ENCODE measurements at places on chromosomes 7 and 10. TPM values are rescaled to one million over a fixed set of nuclear protein-coding genes. Genes with fewer than 3 reads are reported as not detected.
A peak's percentile ranks its signal among the peaks of the same experiment; 100 is the strongest.

GRCh38 chr7:158707610-158708009 is 3.0 kb upstream of the NCAPG2 start:
- no peak for DNase-seq

GRCh38 chr7:133563251-133563650 is 310.4 kb downstream of the EXOC4 start:
- no peak for DNase-seq

The NEUROG3 gene
- total RNA-seq, result not detected

The MOGAT3 gene
- not detected for total RNA-seq

GRCh38 chr10:60338786-60339185 is 50.9 kb downstream of the ANK3 start:
- no peak for DNase-seq

DNA sequence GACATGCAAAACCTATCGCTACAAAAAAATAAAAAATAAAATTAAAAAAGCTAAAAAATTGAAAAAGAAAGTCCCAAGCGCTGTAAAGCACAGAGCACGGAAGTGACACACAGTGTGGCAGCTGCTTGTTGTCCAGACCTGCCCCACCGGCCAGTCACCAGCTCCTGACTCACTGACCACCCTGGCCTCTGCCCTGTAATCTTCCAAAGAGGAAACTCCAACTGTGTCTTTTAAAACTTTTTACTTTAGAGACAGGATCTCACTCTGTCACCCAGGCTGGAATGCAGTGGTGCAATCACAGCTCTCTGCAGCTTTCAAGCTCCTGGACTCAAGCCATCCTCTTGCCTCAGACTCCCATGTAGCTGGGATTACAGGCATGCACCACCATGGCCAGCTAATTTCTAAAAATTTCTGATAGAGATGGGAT is 23.6 kb downstream of the GNA12 start:
- DNase-seq, result peak; percentile 84
